ENCODE measurements at places on chromosomes 2 and 18. TPM values are rescaled to one million over a fixed set of nuclear protein-coding genes. Genes with fewer than 3 reads are reported as not detected.

Gene ZC3H6
- total RNA-seq = 5.3 TPM

Gene PLEKHA3
- 30.5 TPM for total RNA-seq

Gene RAB27B
- 3.9 TPM for total RNA-seq

GRCh38 chr2:206521115-206521514 lies 77.8 kb downstream of the ADAM23 start:
- DNase-seq = no peak

- DNase-seq = no peak
Observed at GRCh38 chr2:131584940-131585339, 57.3 kb downstream of the CCDC74A start.
